Foreskin keratinocyte (primary cell): ENCODE measurements at places on chromosomes 1 and 21. TPM values are rescaled to one million over a fixed set of nuclear protein-coding genes. Genes with fewer than 3 reads are reported as not detected.

Gene MCOLN3
- 1.9 and 2.1 TPM in 2 replicates for polyA plus RNA-seq

Gene CNR2
- polyA plus RNA-seq: not detected in 2 replicates

Gene KCNE2
- polyA plus RNA-seq: not detected in 2 replicates

Gene FLG2
- polyA plus RNA-seq: 0.03 and 0.04 TPM in 2 replicates

Gene MIXL1
- 0.07 TPM in 1 of 2 replicates, not detected in the other for polyA plus RNA-seq

Gene PALMD
- polyA plus RNA-seq: 0.60 and 0.66 TPM in 2 replicates

Gene SLFNL1
- not detected in 2 replicates for polyA plus RNA-seq

Gene TEDDM1
- not detected in 2 replicates for polyA plus RNA-seq

Gene CD1C
- not detected in 2 replicates for polyA plus RNA-seq

Gene G0S2
- 22.5 and 29.7 TPM in 2 replicates for polyA plus RNA-seq

Gene C1orf167
- polyA plus RNA-seq: not detected in 2 replicates

Gene TGFB2
- 1.2 and 2.1 TPM in 2 replicates for polyA plus RNA-seq

Gene CELA2B
- not detected in 2 replicates for polyA plus RNA-seq

Gene TMEM234
- 19.6 and 20.0 TPM in 2 replicates for polyA plus RNA-seq

Gene OLIG2
- polyA plus RNA-seq: not detected in 2 replicates

Gene USH2A
- polyA plus RNA-seq: not detected in 2 replicates

Gene WNT9A
- polyA plus RNA-seq: 0.39 and 1.6 TPM in 2 replicates

Gene EPHA10
- not detected in 2 replicates for polyA plus RNA-seq

Gene POMGNT1
- 83.2 and 85.0 TPM in 2 replicates for polyA plus RNA-seq

Gene CR1
- not detected in 2 replicates for polyA plus RNA-seq

Gene GJA9
- polyA plus RNA-seq: 0.26 and 0.37 TPM in 2 replicates

Gene CAMK2N1
- 94.3 and 108 TPM in 2 replicates for polyA plus RNA-seq

Gene LMO4
- 32.5 and 37.4 TPM in 2 replicates for polyA plus RNA-seq

Gene NPHS2
- not detected in 2 replicates for polyA plus RNA-seq

Gene TBX19
- 0.35 and 0.37 TPM in 2 replicates for polyA plus RNA-seq

Gene TP53BP2
- 4.2 and 5.6 TPM in 2 replicates for polyA plus RNA-seq

Gene SMAP2
- polyA plus RNA-seq: 15.8 and 18.5 TPM in 2 replicates

Gene BTBD8
- polyA plus RNA-seq: 0.30 and 0.34 TPM in 2 replicates

Gene PTCH2
- 0.04 and 0.06 TPM in 2 replicates for polyA plus RNA-seq

Gene CSMD2
- polyA plus RNA-seq: 1.1 and 1.4 TPM in 2 replicates

Gene TADA1
- 5.9 and 6.8 TPM in 2 replicates for polyA plus RNA-seq

Gene RABIF
- polyA plus RNA-seq: 11.1 and 11.3 TPM in 2 replicates

Gene FCRL3
- polyA plus RNA-seq: not detected in 2 replicates

Gene IL22RA1
- polyA plus RNA-seq: 6.2 and 6.3 TPM in 2 replicates

Gene HES4
- polyA plus RNA-seq: 6.4 and 13.9 TPM in 2 replicates
